Hematopoietic multipotent progenitor cell treated with erythropoietin and hydrocortisone succinate and interleukin-3 and kit ligand, for 8 days (in vitro differentiated cells): ENCODE measurements at places on chromosomes 1 and 21.

DNA sequence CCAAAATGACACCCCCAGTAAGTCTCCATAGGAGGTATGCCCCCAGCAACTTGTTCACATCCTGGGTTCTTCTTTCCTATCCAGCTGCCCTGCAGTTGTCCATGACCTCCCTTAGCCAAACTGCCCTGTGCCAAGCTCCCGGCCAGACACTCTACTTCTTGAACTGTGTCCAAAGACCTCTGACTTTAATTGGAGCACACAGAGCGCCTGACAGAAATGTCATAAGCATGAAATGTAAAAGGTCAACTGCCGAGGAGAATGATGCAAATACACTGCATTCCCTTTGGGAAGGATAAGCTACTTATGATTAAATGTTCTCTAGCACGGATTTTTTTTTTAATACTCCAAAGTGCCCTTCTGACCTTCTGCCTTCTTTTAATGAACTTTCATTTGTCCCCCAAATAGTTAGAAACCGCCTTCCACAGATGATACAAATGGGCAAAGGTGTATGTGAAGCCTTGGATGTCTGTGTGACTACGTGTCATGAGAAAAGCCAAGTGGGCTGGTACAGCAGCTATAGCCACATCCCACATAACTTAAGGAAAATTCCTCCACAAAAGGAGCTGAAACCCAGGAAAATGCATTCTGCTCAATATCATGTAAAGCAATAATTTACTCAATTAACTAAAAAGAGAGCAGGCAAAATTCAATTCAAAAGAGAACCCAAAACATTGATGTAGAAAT lies 26.8 kb downstream of the PALMD start:
- no peak for DNase-seq

DNA sequence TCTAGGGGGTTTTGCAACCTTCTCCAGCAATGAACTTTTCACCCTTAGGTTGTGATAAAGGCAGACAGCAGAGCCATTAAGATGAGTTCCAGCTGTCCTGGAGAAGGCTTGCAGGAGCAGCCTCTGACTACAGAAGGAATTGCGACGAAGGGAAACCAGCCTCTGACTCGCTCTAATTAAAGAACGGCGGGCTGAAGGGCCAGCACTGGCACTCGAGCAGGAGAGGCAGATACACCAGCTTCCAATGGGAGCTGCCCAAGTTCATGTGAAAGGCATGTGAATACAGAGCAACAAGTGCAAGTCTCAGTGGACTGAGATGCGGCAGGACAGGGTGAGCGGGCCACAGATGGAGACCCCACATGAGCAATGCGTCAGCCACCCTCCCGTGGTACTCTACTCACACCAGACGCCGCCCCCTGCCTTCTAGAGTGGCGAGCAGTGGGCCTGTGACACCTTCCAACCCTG lies 15.7 kb downstream of the RCC2 start:
- DNase-seq, result no peak

- no peak for DNase-seq
Observed at GRCh38 chr1:13775459-13775858, 75.5 kb downstream of the PRDM2 start.

- DNase-seq, result no peak
Observed at GRCh38 chr1:147635342-147635741, 35.0 kb downstream of the ACP6 start.

- no peak for DNase-seq
Observed at GRCh38 chr1:225437710-225438437, 10.0 kb upstream of the LBR start.

DNA sequence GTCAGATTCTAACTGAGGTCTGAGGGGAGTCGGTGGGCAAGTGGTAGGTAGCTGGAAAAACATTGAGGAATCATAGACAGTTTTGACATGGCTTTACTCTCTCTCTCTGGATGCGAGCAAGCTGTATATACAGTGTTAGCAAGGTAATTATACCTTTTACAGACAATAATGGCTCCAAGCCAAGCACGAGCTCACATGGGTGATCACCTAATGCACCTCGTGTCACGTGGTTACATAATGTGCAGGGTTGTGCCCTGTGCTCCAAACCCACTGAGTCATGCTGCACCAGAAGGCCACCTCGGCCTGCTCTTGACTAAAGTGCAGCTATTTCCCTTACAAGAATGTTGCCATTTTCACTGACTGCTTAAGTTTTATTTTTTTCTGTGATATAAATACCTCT lies 7.6 kb upstream of the CLCA2 start:
- no peak for DNase-seq

- DNase-seq, result peak; percentile 7
Observed at GRCh38 chr1:155069551-155070157, 6.1 kb downstream of the EFNA4 start.

DNA sequence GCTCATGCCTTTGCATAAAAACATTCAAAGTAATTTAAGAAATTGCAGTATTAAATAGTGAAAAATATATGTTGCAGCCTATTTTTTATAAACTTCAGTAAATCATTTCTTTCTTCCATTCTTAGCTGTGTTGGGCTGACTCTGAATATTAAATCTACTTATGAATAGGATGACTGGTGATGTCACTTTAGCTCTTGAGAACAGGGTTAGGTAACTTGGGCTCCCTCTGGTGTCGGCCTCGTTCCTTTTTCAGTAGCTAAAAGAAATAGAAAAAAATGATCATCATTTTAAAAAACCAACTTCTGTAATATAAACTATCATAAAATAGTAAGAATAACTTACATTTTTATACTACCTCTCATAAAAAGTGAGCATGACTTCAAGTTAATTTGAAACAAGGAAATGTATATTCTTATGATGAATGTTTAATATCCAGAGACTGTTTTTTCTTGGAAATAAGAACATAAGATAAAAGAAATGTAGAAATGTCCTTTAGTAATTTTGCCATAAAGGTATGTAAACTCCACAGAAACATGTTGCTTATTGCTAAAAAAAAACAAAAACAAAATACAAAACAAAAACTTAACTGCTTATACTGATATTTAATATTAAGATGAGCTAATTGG lies 26.8 kb upstream of the NCAM2 start:
- peak; percentile 43 for DNase-seq

GRCh38 chr1:115595279-115596079 lies 46.3 kb upstream of the VANGL1 start:
- DNase-seq, result peak; percentile 76

GRCh38 chr1:94284476-94284875 lies 47.1 kb upstream of the ARHGAP29 start:
- no peak for DNase-seq

DNA sequence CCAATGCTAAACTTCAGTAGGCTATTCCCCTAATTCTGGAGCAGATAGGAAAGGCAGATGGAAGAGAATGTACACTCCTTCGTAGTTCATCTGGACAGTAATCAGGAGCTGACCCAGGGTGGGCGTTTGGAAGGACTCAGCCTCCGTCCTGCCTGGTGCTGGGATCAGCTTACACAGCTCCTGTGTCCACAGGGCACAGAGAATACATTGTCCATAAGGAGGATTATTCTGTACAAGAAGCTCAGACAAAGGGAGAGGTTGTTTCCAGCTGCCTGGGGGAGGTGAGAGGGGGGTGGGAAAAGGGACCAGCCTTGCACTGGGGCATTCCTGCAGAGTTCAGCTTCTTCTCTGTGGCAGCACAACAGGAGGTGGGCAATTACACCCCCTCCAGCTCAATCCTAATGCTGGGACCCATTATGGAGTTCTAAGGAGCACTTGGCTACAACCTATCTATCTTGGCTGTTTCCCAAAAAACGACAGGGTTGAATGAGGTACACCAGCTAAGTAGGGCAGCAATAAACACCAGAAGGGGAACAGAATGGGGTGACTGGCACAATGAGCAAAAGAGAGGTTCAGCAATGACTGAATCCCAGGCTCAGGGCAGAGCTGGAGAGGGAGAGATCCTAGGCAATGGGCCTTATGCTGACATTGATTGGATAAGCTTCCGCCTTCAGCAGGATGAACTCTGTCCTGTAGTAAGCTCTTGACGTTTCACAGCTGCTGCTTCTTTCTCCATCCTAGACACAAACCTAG lies 7.4 kb downstream of the MED8 start:
- no peak for DNase-seq

DNA sequence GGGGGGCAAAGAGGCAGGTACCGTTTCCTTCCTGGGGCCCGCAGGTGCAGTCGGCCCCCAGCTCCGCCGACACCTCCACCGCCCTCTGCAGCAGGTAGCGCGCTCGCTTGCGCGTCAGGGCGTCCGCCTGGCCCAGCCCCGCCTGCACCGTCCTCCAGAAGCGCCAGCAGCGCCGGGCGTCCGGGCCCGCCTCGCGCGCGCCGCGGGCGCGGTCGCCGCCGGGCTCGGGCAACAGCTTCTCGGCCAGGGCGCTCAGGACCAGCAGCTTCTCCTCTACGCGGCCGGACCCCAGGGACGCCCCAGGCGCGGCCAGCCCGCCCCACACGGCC lies 863 bp downstream of the TARBP1 start:
- DNase-seq, result peak; percentile 64

- DNase-seq, result no peak
Observed at GRCh38 chr1:97383797-97384196, 537.0 kb downstream of the DPYD start.

DNA sequence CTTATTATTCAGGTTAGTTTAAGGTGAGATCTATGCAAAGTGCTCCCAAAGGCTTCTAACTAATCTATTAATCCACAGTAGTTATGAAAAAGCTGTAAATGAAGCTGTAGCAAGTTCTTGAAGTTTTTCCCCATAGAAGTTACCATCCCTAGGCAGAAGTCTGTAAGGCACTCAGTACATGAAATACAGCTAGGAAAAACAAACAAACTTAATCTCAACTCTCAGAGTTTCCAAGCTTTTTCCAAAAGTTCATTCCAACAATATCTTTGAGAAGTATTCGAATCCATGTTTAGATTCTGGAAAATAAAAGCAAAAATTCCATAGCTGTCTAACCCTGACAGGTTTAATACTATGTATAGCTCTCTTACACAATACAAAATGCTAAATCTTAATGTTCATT lies 41.2 kb downstream of the SORT1 start:
- DNase-seq, result no peak

- DNase-seq, result no peak
Observed at GRCh38 chr1:198903203-198903602, 264.4 kb downstream of the PTPRC start.

GRCh38 chr1:24157918-24158481 lies 15.1 kb upstream of the IL22RA1 start:
- DNase-seq, result no peak

- DNase-seq, result no peak
Observed at GRCh38 chr21:45350206-45350854, 54.6 kb upstream of the COL18A1 start.

GRCh38 chr21:17295997-17296396 lies 216.8 kb upstream of the CXADR start:
- DNase-seq, result no peak

DNA sequence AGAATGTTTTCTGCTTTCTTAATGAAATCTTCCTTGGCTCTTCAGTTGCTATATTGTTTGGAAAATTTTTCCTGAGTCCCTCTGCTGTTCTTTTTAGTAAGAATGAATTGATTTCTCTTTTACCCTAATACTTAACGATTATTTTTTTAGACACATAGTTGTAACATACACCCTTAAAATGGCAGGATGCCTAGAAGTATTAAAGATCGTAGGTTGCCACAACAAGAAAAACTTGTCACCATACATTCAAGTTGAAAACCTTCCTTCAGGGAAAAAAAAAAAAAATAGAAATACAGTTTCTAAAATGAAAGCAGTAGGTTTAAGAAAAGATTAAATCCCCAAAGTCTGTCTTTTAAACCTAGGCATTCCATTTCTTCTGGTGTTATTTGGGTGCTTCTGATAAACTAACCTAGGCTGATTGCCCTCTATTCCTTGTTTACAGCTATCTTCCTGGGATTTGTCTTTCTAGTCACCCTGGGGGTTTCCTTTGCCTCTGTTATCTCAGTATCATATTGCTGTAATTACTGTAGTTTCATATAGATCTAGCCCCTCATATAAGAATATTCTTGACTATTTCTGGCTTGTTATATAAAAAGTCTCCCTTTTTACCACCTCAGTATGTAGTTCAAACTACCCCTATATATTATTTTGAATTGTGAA lies 16.8 kb downstream of the SUCO start:
- DNase-seq, result no peak

GRCh38 chr1:101567582-101568189 lies 330.9 kb downstream of the S1PR1 start:
- peak; percentile 33 for DNase-seq

- DNase-seq, result no peak
Observed at GRCh38 chr1:213724640-213725536, 262.9 kb upstream of the PROX1 start.

GRCh38 chr1:161162806-161163205 lies 3.4 kb upstream of the PPOX start:
- DNase-seq, result no peak

- no peak for DNase-seq
Observed at GRCh38 chr1:59557549-59557885, 257.2 kb upstream of the HOOK1 start.
